Stimulated activated effector memory CD8-positive, alpha-beta T cell treated with anti-CD3 and anti-CD28 coated beads, Interleukin-12 subunit alpha, Interleukin-12 subunit beta, amount 100 ng/mL, for 72 hours (primary cell): ENCODE measurements at places on chromosomes 7 and 10.

DNA sequence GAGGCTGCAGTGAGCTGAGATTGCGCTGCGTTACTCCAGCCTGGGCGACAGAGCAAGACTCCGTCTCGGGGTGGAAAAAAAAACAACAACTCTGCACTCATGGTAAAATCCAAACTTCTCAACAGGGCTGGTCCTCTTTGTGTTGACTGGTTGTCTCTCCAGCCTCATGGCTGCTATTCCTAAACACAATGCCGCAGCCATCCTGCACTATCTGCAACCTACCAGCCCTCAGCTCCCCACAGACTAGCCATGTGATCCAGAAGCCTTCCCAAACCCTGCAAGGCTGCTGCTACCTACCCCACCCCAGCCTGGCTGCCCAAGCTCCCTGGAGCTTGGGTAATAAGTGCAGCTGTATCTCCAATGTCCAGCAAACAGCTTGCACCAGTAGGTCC lies 11.7 kb downstream of the ZYX start:
- no peak for DNase-seq

- DNase-seq = no peak
These were observed 14.0 kb upstream of the SEM1 start for GRCh38 chr7:96723622-96724021.

- no peak for DNase-seq
These were observed 540.6 kb downstream of the MDFIC start for GRCh38 chr7:115462301-115463015.

- DNase-seq = no peak
These were observed 297.8 kb upstream of the PRKCQ start for GRCh38 chr10:6877722-6878392.

DNA sequence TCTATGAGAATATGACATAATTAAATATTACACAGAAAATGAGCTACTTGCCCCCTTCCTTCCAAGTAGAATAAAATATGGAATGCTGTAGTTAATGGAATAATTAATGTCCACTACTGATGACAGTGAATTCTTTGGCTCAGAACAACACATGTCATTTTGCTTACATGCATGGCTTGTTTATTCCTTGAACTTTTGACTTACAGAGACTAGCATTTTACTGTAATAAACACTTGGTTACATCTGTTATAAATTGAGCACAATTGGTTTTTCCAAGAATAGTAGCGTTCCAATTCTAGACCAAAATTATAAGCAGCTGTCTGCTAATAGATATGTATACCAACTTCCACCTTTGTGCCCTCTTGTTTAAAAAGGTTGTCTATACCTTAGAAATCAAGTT lies 286.7 kb downstream of the OTUD1 start:
- no peak for DNase-seq

GRCh38 chr7:47188653-47189315 lies 393.1 kb downstream of the TNS3 start:
- no peak for DNase-seq

DNA sequence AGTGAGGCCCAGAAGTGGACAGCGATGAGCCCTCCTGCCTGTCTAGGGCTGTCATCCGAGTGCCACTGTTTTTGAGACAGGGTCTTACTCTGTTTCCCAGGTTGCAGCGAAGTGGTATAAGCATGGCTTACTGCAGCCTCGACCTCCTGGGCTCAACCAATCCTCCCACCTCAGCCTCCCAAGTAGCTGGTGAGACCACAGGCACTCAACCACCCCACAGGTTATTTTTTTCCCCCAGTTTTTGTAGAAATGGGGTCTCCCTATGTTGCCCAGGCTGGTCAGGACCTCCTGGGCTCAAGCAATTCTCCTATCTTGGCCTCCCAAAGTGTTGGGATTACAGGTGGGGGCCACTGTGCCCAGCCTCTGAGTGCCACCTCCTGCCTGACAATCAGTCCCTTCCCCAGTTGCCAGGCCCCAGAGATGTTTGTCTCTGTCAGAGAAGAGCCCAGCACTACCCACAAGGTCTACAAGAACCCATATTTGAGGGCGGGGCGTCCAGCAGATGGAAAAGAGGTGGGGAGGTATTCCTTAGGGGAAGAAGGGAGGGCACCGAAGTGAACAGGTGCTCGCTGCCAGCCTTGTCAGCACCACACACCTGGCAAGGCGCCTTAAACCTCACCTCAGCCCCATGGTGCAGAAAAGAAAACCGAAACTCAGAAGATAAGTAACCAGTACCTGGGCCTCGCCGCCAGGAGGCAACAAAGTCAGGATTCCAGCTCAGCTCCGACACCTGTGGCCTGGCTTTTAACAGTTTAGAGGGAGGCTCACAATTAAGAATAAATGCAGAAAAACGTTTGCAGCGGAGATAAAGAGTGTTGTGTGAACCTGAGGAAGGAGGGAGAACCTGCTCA lies 77.4 kb upstream of the ANLN start:
- DNase-seq = no peak

- no peak for DNase-seq
These were observed 8.5 kb upstream of the ZNF22 start for GRCh38 chr10:44992070-44992731.

DNA sequence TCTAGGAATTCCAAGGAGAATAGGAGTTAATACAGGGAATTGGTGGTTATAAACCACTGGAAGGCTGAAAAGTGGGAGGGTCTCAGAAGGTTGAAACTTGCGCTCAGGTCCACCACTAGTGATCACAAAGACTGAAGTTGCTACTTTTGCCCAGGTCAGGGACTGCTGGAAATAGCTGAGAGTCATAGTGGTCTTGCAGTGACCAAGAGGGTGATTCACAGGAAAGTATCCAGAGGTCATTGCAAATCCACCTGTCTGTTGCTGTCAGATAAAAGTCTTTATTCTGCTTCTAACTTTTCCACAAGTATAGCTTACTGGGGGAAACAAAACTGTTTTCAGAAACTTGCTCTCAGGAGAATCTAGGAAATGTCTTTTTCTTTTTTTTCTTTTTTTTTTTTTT lies 211.5 kb upstream of the PRSS1 start:
- no peak for DNase-seq

DNA sequence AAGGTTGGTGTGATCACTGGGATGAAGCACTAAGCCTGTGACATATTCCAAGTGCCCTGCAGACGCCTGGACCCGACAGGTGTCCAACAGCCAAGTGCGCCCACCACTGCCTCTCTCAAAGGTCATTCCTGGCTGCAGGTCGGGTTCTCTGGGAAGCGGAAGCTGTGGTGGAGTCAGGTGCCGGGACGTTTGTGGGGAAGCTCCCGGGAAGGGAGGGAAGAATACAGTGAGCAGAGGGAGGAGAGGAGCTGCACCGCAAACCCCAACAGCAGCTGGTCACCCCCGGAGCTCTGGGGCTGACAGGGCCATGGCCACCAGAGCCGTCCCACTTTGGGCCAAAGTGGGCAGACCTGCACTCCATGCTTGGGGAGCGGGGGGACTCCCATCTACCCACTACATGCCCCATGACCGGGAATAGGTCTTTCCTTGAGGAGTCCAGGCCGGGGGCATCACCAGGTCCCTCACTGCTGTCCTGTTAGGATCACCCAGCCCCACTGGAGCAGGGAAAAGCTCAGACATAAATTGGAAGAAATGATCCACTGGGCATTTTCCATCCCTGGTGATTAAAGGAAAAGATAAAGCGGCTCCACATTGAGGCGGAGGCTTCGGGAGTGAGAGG lies 84.5 kb upstream of the PPP2R2D start:
- DNase-seq = no peak

- DNase-seq = peak; percentile 69
These were observed 147.3 kb downstream of the ZMYND11 start for GRCh38 chr10:282294-283139.

DNA sequence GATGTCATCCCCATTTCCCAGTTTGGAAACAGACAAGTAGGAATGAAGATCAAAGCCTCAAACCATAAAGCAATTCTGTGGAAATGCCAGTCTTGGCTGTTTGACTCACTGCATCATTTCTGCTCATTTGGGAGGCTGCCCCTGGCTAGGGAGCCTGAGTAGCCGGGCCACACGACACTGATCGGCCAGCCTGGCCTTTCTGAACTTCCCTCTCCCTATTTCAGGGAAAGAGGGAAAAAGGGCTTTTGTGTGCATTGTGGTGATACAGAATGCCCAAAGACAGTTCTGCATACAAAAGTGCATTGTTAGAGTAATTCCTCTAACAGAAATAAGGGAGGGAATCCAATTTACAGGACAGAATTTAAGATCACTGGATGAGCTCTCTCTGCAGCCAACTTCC lies 41.7 kb upstream of the OPALIN start:
- DNase-seq = no peak

GRCh38 chr7:7183061-7183837 lies 905 bp downstream of the C1GALT1 start:
- DNase-seq = no peak

- no peak for DNase-seq
These were observed 183.6 kb upstream of the DGKB start for GRCh38 chr7:15086131-15086611.

DNA sequence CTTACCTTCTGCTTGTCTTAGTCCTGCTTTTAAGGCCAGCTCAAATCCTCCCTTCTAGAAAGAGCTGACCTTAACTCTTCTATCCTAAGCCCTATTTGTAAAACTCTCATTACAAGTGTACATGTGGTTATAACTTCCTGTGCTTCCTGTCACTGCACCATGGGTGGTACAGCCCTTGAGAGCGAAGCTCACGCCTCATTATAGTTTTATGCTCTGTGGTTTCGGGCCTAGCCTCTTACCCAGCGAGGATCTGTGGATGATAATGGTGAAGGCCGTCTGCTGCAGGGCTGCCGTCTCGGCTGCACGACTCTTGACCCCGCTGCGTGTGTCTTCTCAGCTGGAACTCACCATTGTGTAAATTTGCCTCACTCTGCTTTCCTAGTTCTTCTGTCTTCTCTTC lies 74.6 kb downstream of the CUL1 start:
- peak; percentile 58 for DNase-seq

- DNase-seq = no peak
These were observed 136.4 kb downstream of the RPS24 start for GRCh38 chr10:78170026-78170475.

DNA sequence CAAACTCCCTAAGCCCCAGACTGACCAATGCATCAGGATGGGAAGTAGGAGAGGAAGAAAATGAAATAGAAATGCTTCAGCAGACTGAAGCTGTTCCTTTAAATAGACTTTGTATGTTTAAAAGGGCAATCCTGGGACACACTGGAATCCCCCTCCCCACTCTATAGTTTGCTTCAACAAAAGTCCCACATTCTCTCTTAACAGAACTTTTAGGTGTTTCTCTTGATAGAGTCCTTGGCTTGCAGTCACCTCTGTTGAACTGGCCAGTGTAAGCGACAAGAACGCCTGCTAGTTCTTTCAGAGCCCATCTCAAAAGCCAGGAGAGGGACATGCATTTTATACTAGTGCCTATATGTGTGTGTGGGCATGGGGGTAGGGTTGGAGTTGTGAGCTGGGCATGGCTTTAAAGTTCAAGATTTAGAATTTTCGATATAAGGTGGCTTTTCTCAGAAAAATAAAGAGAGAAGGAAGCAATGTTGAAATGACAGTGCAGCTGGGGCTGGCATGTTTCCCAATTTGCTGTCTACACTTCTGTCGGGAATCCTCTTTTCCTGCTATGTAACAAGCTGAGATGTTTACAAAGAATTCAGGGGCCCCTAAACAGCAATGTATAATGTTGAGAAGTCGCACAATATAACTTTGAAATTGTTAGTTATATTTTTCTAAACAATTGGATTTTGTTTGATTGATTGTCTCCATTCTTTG lies 2.1 kb downstream of the TBX20 start:
- DNase-seq = no peak

- no peak for DNase-seq
These were observed 99.3 kb downstream of the PPP1R17 start for GRCh38 chr7:31786326-31786725.

DNA sequence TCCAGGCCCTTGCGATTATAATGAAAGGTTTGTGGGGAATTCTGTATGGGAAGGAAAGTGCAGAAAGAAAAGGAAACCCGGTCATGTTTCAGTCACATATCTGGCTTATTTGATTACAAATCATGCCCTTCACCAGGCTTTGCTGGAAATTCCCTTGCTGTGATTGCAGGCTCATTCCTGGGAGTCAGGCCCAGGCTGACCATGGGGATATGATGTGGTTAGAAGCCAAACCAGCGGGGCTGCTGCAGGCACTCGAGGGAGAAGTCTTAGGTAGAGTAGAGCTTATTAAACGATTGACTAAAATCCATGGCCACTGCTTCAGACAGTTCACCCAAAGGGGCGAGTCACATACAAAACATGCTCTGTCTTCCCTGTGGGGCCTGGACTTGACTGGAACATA lies 16.2 kb downstream of the PKD1L1 start:
- DNase-seq = no peak

DNA sequence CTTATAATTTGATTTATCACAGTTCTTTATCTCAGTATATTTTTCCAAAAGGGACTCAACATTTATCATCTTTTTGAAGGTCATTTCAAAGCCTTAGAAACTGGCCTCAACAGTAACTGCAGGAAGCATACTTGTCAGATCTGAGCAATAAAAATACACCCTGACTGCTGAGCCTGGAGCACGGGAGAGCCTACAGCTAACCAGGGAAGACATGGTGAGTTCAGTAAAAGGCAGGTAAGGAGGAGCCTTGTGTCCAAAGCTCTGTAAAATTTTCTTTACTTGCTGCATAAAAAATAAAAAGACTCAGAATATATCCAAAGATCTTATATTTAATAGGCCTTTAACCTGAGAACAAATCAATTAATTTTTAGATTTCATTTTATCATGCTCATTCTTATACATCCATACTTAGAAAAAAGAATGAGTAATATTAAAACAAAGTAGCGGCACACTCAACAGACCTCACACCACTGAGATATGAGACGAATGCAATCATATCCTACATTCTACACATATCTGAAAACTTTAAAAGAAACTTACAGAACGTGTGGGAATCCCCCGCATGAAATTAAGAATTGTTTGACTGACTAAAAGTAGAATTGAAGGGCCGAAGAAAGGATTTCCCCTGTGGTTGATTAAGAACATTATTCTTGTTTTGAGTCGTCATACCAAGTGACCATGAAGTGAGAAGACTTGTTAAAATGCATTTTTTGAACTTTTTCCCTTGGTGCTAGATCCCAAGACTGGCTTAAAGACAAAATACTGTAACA lies 296.4 kb upstream of the MKLN1 start:
- DNase-seq = no peak

- peak; percentile 65 for DNase-seq
These were observed 4.1 kb upstream of the C10orf120 start for GRCh38 chr10:122703483-122704448.

GRCh38 chr7:17471325-17471724 lies 172.9 kb downstream of the AHR start:
- no peak for DNase-seq

DNA sequence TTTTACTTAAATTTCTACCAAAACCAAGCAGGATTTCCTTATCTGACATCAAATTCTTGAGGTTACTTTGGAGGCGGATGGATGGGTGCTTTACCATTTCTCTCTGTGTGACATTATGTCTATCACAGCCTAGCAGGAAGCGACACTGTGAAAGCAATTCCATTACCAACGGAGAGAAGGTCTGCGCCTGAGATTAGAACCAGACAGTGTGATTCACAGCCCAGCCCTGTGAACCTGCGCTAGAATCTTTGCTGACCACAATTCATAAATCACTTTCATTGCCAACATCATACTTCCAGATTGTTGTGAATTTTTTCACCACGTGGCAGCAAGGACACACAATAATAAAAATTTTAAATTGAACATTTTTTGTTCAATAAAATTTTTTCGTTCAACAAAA lies 126.5 kb downstream of the CUBN start:
- DNase-seq = peak; percentile 33
